ENCODE measurements at places on chromosomes 1 and 21.

- DNase-seq = no peak
Measured at GRCh38 chr1:58310469-58310868, 236.1 kb downstream of the OMA1 start.

DNA sequence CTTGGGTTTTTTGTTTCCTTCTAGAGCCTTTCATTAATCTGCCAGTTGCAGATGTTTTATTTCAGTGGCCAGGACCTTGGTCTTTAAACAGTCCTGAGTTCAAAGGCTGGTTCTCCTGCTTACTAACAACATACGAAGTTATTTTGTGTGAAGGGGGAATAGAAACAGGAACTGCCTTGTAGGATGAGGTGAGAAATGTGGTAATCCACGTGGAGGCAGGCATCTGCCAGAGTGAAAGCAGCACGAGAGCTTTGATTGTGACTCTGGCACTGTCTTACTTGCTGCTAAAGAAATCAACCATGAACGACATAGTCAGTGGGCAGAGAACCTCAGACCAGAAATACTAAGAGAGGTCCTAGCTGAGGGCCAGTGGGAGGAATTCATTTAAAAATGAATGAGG, 30.4 kb downstream of the TMEM63A start:
- DNase-seq = no peak

DNA sequence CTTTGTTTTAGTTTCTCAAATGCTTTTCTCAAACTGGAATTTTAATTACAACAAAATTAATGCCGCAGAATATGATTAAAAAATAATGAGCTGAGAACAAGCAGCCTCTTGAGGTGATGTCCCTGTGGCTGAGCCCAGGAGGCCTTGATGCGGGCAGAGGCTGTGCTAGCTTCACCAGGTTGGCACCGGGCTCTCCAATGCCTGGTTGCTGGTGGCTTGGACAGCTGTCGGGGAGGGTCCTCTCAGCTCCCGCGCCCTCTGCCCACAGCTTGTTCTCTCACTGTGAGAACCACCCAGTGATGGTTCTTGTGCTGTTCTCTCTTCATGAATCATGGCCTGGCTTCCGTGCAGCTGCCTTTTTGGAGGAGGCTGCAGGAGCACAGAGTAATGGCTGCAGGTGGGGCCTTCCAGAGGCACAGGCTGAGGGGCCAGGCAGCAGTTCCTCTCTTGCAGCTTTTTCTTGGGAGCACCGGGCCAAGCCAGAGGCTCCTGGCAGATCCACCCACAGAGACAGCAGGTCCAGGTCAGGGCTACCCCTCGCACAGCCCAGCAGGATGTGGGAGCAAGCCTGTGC, 156.3 kb downstream of the PCBP3 start:
- no peak for DNase-seq

- DNase-seq = no peak
Measured at GRCh38 chr1:18881642-18882431, 20.5 kb downstream of the ALDH4A1 start.

- DNase-seq = peak; percentile 79
Measured at GRCh38 chr1:181089676-181090544, 1.4 kb downstream of the IER5 start.

GRCh38 chr1:65265651-65266351, 43.5 kb upstream of the DNAJC6 start:
- DNase-seq = peak; percentile 7
